ENCODE measurements at places on chromosomes 2 and 18. TPM values are rescaled to one million over a fixed set of nuclear protein-coding genes. Genes with fewer than 3 reads are reported as not detected.
A peak's percentile ranks its signal among the peaks of the same experiment; 100 is the strongest.

- no peak for DNase-seq
Observed at GRCh38 chr2:215454519-215455246, 18.8 kb upstream of the FN1 start.

DNA sequence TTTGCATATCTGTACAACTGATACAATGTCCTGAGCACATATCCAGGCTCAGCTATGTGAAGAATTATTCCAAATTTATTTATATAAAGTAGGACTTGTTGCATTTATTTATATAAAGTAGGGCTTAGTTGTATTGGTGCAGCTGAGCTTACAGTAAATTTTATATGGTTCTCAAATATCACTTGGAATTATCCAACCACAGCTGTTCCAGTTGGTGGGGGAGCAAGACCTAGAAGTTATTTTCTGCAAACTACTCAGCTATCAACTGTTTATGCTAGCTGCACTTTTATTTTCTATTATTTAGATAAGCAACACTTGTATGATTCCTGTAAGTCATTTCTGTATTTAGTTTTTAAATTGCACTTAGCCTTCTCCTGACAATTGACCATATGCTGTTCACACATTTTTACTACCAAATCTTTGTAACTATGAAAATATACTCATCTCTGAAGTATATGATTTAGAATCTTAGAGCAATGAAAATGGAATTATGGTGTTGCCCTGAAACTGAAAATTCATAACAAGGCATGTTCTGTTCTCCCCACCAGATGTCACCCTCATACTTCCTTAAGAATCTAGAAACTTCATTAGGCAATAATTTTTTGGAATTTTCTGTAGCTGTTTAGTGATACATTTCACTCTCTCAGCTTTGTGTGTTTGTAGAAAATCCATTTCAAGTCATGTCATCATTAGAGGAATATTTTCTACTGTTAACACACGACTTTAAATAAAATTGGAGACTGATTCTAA, 157.0 kb upstream of the CBLN2 start:
- DNase-seq: no peak

The ATG16L1 gene
- polyA plus RNA-seq: 19.5 TPM

DNA sequence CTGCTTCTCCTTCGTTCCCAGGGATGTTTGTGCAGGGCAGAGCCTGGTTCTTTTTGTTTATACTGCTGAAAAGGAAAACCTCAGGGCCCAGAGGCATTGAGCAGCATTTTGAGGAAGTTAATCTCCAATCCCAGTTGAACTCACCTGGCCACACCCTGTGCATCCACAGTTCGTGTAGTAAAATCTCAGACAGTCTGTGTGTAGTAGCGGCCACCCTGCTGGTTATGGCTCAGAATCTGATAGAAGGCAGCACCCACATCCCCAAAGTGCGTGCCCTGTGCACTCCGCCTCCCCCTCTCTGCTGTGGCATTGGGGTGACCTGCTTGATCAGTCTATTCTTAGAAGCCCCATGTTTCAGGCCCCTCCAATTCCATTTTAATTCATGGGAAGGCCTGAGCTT, 10.9 kb downstream of the TRIB2 start:
- no peak for DNase-seq

GRCh38 chr2:230140667-230141066, 71.9 kb upstream of the SLC16A14 start:
- no peak for DNase-seq

DNA sequence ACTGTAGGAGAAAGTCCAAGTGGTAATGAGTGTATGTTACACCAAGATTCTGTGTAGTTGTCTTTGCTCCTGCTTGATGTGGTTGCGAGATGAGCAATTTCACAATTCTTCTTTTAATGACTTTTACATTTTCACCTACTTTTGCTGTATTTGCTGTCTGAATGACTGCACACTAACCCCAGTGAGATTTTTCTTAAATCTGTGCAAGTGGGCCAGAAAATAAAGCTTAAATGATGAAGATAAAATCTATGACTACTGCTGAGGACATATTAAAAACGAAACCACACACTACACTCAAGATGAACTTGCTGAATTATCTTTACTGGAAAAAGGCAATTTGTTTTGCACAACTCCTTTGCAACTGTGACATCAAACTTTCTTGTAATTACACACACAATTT, 4.1 kb downstream of the LDAH start:
- no peak for DNase-seq

GRCh38 chr2:113089916-113090315, 22.1 kb downstream of the IL1F10 start:
- DNase-seq: no peak

GRCh38 chr2:74694281-74694680, 40.2 kb downstream of the SEMA4F start:
- no peak for DNase-seq

- no peak for DNase-seq
Observed at GRCh38 chr2:238822955-238823354, 24.9 kb upstream of the TWIST2 start.

- no peak for DNase-seq
Observed at GRCh38 chr2:12661489-12661888, 55.2 kb upstream of the TRIB2 start.

- DNase-seq: no peak
Observed at GRCh38 chr18:51425889-51426288, 228.4 kb upstream of the MEX3C start.

The ANTXR1 gene
- not detected for polyA plus RNA-seq

DNA sequence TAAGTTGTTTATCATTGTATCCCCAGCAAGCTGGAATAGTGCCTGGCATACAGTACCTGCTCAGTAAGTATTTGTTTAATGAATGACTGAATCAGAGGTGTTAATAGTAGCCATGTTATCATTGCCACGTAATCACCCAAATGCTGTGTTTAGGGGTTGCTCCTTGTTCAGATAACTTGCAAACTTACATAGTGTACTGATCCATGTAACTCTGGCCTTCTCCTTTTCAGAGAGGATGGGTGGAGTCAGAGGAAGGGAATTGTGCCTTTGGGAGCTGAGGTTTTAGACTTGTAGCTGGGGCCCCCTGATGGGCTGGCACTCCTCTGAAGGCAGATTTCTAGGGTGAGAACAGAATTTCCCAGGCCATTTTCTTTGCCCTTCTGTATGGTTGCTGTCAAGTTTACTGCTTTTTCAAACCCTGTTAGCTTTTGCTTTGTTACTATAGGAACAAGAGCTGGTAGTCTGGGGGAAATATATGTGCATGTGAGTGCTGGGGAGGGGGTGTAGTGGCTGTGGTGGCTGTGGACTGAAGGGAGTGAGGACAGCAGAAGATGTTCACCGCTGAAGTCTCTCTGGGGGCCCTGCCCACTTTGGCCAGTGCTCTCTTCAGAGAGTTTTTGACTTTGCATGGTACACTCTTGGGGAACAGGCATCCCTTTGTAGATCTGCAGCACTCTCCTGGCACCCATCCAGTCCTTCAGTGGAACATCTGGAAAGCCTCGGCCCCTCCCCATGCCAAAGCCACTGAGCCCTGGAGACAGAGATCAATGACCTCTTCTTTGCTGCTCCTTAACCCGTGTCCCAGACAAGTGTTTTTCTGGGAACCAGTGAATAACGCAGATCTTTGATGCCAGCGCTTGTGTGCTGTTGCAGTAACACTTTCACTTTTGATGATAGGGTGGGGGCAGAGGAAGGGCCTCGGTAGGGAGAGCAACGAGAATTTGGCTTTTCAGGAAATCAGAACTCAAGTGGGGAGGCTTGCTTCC, 209.0 kb downstream of the PRKCE start:
- peak; percentile 6 for DNase-seq

DNA sequence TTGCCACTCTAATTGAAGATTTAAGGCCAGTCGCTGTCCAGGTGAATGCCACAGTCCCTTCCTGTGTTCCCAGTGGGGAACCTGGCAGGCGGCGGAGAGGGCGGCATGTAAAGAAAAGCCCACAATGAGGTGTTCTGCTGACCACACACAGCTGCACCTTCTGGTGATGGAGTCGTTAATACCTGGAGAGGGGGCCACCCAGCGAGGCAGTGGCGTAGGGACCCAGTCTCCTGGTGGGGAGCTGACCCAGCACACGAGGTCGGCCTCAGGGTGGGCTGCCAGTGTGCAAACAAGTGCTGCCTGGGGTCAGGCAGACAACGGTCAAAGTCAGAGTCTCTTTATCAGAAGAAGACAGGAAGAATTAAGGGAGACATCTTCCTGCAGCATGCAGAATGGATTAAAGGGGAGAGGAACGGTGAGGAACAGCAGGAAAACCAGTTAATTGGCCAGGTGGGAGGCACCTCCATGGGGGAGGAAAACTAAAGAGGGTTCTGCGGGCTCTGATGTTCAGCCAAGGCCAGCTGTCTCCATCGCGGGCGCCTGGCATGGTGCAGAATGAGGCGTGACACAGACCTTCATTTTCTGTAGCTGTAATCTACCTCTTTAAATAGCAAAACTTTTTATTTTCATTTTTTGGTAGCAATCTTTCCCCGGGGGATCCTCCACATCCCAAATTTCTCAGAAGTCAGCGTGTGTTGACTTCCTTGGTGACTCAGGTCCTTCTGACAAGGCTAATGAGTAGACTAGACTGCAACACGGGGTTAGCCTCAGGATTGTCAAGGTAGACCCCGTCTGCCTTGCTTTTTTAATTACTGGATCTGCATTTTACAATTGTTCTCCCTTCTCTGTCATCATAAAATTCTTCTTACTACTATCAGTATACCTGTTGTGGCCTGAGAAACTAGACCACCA, 78.3 kb downstream of the SMAD7 start:
- no peak for DNase-seq

DNA sequence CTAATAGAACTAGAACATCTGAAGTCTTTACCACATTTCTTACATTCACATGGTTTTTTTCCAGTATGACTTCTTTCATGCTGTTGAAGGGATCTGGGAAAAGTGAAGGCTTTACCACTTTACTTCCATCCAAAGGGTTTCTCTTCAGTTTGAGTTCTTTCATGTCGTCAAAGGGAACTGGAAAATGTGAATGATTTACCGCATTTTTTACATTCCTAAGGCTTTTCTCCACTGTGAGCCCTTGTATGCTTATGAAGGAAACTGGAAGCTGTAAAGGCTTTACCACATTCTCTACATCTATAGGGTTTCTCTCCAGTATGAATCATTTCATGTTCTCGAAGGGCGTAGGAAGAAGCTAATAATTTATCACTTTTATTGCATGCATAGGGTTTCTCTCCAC, 46.7 kb downstream of the NBEAL1 start:
- no peak for DNase-seq

- DNase-seq: no peak
Observed at GRCh38 chr2:176120364-176121189, 1.9 kb upstream of the HOXD9 start.

DNA sequence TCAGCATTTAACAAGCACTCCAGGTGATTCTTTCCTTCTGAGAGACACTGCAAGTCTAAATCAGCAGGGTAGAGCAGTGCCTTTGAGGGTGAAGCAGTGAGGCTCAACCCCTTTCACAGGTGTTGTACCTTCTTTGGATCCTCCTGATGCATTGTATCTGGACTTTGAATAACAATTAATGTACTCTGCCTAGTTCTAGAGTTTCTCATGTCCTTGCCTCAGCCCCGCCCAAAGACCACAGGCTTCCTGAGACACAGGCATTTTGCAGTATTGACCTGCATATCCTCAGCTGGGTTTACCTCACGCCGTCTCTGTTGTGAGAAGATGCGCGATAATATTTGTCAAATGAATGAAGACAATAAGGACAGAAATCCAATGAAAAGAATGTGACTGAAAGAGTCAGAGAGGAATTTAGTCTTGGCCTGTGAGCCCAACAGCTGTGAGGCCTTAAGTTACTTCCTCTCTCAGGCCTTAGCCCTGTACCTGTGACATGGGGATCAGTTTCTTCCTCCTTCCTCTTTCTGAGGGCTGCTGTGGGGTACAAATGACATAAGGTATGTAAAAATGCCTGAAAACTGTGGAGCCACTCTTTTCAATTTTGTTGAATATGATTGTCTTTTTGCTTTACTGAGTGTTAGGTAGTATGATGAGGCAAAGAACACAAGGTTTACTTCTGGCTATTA, 43.7 kb downstream of the WIPF1 start:
- peak; percentile 18 for DNase-seq

DNA sequence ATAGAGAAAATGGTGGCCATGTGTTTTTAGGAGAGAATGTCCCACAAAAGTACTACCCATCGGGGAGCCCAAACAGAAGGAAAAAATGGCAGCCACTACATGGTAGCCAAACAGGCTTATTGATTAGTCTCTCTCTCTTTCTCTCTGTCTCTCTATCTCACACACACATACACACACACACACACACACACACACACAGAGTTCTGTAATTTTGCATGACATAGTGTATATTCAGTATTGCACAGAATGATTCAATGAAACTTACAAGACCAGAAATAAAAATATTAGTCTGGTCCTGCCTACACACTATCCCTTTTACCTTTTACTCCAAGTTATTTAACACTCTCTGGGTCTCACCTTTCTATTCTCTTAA, 124.8 kb upstream of the SLC39A10 start:
- no peak for DNase-seq

The GAD1 gene
- polyA plus RNA-seq: not detected

The SERPINB4 gene
- polyA plus RNA-seq: not detected

The CD8B gene
- polyA plus RNA-seq: 908 TPM

The ANKRD62 gene
- polyA plus RNA-seq: not detected

DNA sequence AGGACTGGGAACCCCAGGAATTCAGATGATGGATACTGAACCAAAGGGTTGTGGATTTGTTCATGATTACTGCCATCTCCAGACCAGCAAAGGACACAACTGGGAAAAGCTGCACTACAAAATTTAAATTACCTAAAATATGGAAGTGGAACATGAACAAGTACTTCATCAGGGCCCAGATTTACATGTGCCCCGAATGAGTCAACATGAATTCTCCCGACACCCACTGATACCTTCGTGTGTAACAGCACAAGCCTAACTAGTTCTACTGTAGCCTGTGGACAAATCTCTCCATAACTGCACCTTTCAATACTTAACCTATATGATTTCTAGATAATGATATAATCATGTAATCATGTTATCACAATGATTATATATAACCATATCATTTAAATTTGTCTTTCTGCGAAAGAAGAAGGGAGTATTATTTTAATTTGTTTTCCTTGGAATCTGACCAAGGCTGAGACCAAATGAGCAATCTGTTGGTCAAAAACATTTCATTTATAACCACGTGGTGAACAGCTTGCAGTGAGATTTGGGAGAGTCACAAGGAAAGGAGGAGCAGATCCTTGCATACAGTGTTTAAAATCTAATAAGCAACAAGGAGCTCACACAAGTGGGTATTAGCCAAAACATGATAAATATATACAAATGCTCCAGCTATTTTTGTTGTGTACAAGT, 70.5 kb downstream of the CACNB4 start:
- no peak for DNase-seq

GRCh38 chr2:88638743-88639142, 11.5 kb upstream of the EIF2AK3 start:
- DNase-seq: no peak

Measured in CD8-positive, alpha-beta memory T cell (primary cell).